Upper lobe of right lung (tissue), 1 donor: ENCODE measurements at places on chromosomes 3 and 15.

DNA sequence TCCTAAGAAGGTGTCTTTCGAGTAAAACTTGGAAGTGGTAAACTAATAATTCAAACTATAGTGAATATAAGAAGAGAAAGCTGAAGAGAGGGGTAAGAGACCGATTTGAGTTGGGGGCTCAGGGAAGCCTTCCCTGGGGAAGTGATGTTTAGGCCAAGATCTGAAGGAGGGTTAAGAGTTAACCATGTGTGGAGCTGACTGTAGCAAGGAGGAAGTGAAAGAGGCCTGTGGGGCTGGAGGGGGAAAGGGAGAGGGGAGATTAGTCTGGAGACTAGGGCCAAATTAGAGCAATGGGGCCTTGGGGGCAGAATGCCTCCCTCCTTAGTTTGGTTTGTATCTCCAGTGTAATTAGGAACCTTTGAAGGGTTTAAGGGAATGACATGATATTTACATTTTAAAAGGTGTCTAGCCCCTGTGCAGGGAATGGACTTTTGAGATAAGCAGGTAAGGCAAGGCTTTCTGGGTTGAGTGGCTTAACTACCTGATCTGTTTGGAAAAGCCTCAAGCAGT is 2.2 kb downstream of the ZNF592 start:
- DNase-seq = no peak

GRCh38 chr3:169772305-169772896 is 795 bp upstream of the MYNN start:
- DNase-seq = peak; percentile 83

DNA sequence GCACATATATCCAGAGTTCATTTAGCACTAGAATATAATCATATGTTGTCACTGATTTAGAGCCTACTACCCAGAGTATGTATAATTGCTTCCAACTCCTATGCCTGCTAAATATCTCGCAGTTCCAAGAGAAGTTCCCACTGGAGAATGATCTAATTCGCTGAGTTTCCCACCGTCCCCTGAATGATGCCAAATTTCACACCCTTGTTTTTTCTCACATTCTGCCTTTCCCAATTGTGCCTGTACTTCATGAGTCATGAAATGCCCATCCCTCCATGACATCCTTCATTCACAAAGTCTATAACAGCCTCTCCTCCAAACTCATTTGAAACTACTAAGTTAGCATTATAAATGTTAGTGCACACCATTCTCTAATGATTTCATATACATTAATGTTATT is 177.2 kb downstream of the CBLB start:
- DNase-seq = no peak

DNA sequence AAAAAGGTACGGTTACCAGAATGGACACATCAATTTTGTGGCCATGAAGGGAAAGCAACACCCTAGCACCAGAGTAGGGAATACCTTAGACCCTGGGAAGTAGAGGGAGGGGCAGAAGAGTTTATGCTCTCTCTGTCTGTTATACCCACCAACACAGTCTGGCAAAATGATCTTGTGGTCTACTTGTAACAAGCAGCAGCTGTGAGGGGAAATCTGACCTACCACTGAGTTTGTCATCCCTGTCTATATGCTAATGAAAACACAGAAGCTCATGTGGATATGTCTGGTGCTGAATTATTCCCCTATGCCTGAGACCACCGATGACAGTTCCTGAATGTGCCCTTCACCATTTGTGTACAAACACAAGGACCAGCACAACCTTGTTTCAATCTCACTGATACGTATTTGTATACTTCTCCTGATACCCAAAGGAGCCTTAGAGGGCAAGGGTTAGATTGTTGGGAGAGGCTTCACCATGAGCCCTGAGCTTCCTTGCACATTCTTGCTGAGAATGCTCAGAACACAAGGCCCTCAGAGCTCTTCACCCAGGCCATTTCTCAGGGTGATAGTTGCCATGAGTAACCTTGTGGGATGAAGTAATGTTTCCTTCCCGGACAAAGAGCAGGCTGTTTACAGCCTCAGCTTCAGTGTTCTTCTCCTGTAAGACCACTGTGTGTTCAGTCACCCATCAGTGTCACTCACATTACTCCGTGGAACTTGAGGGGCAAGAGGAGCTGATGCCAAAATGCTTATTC is 24.7 kb upstream of the ZNF639 start:
- DNase-seq = no peak
